ENCODE measurements at places on chromosomes 1 and 21. TPM values are rescaled to one million over a fixed set of nuclear protein-coding genes. Genes with fewer than 3 reads are reported as not detected.
A peak's percentile ranks its signal among the peaks of the same experiment; 100 is the strongest.

DNA sequence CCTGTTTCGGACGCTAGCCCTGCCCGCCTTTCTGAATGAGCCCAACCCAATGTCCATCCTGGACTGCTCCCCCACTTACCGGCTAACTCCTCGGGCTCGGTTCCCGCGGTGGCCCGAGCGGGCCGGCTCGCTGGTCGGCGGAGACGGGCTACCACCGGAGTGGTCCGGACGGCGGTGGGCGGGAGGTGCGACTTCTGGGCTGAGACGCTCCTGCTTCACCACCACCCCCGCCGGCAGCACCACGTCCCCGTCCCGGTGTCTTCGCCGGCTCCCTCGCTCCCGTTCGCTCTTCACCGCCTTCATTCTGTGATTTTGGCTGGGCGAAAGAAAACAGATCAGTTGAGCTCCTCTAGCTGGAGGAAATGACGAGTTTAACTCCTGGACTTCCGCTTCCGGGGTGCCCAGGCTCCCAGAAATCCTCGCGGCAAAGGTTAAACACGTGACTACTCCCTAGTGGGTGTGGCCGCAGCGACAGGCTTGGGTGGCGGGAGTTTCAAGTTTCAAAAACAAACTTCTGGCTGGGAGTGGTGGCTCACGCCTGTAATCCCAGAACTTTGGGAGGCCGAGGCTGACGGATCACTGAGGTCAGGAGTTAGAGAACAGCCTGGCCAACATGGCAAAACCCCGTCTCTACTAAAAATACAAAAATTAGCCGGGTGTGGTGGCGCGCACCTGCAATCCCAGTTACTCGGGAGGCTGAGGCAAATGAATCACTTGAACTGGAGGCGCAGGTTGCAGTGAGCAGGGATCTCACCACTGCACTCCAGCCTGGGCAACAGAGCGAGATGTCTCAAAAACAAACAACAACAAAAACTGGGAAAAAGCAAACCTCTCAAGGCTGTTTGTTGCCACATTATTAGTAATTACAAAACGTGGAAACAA is at the start of gene SNIP1:
Gene SNIP1, minus strand, starts transcription at position 367 of the 882 bp plus-strand sequence. Its CDS starts 64 bp downstream, at position 303.
- DNase-seq: peak; percentile 91

GRCh38 chr1:14625572-14625971 is 27.1 kb downstream of the KAZN start:
- DNase-seq: no peak

ETV3 gene
- total RNA-seq: 3.2 TPM

ADGRL2 gene
- 36.4 TPM for total RNA-seq
